ENCODE measurements at places on chromosomes 7 and 10.
A peak's percentile ranks its signal among the peaks of the same experiment; 100 is the strongest.

DNA sequence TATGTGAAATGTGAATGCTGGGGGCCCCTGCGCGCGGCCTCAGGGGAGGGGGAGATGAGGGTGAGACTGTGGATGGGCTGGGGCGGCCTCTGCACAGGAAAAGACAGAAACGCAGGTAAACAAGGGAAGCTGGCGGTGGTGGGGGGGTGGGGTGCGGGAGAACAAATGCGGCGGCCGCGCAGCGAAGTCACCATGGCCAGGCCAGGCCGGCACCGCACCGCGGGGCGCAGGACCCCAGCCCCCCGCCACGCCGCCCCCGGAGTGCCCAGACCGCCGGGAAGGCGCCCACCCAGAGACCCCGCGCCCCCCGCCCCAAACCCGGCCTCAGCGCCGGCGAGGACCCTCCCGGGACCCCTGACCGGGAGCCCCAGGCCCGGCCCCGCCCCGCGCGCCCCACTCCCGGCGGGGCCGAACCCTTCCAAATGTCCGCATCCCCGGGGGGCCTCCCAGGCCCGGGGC, 14.5 kb upstream of the DNAAF5 start:
- no peak for DNase-seq

DNA sequence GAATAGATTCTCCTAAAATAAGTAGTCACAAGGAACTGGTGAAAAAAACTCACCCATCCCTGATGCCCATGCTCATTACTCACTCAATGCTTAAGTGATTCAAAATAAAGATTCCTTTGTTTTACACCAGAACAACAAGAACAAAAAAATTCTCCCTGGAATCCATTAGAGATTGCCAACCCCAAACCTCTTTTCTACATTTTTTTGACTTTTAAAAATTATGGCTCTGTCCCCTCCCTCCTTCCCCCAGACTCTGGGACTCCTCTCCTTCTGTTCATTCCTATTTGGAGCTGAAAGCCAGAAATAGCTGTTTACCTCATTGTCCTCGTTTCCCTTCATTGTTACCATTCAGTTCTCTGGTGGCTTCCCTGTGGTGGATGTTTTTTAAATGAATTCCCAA, 63.2 kb upstream of the FHIP2A start:
- DNase-seq: no peak

- no peak for DNase-seq
Measured at GRCh38 chr7:29641651-29642050, 78.0 kb downstream of the PRR15 start.

- no peak for DNase-seq
Measured at GRCh38 chr7:52021343-52021742, 704.7 kb upstream of the COBL start.

GRCh38 chr7:3259711-3260400, 41.2 kb upstream of the SDK1 start:
- DNase-seq: peak; percentile 26

GRCh38 chr10:50739618-50740292, at the start of gene ASAH2B:
TSS of gene ASAH2B (plus strand) at chr10:50739936. CDS start at chr10:50745131, 5,195 bp downstream.
- peak; percentile 38 for DNase-seq

GRCh38 chr7:78279457-78279856, 480.9 kb downstream of the PHTF2 start:
- DNase-seq: no peak

DNA sequence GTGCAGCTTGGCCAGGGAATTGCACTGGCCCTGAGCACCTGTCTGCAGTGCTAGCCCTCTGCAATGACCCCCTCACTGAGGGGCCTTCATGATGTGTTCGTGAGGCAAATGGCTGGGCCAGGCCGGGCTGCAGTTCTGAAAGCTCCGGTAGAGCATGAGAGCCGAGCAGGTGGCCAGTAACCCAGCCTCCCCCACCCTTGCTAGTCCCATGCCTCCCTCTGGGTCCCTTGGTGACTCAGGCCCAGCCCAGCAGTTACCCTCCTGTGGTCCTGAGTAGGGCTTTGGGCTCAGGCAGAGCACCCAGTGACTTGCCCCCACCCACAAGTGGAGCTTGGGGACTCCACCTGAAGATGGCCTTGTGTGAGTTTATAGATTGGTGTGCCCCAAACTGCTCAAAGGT, 16.1 kb upstream of the CSGALNACT2 start:
- DNase-seq: no peak

DNA sequence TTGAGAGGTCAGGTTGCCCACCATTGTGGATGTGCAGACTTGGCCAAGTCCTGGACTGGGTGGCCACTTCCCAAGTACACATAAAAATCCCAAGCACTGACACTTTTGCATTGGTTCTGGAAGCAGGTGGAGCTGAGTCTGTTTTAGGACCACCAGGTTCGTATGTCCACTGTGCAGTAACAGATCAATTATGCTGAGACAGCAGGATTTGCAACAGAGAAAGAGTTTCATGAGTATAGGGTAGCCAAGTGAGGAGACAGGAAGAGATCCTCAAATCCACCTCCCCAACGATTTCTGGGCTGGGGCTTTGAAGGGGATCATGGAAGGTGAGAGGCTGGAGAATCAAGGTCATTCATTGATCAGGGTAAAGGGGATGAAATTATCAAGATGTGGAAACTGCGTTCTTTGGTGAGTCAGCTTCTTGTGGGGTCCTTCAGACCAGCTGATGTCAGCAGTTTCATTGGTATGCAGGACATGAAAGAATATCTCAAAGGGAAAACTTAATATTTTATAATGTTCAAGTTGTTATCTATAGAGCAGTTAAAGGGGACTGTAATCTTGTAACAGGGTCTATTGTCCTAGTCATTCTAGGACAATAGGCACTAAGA, 277.7 kb downstream of the GALNT17 start:
- no peak for DNase-seq

- DNase-seq: no peak
Measured at GRCh38 chr10:126468467-126468866, 80.2 kb upstream of the ADAM12 start.

DNA sequence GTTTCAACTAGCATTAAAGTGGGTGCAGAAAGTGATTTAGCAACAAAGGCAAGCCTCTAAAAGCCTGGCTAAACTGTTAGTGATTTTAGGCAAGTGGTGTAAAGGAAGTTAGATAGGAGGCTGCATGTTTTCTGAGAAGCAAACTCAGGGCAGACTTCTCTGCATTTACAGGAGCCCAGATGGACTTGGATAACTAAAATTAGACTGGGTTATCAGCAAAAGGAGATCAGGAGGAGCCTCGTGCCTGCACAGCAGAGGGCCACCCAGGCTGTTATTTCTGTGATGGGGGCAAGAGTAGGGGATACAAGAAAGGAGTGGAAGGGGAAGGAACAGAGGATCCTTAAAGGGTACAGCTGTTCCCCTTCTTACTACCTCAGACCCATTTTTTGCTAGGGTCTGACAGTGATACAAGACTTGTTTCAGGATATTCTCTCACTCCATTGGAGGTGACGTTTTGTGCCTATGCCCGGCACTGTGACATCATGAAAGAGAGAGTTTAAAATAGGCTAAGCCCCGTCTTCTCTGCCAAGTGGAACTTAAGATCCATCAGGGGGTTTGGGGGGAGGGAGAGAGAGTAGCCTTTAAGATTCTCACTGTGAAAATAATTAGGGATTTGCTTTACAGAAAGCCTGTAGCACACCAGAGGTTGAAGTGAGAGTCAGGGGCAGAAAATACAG, 49.6 kb upstream of the PDCD4 start:
- DNase-seq: no peak

GRCh38 chr10:43931308-43931930, 282.7 kb upstream of the ZNF32 start:
- DNase-seq: peak; percentile 50

GRCh38 chr7:122532406-122533269, 166.3 kb downstream of the RNF133 start:
- no peak for DNase-seq

DNA sequence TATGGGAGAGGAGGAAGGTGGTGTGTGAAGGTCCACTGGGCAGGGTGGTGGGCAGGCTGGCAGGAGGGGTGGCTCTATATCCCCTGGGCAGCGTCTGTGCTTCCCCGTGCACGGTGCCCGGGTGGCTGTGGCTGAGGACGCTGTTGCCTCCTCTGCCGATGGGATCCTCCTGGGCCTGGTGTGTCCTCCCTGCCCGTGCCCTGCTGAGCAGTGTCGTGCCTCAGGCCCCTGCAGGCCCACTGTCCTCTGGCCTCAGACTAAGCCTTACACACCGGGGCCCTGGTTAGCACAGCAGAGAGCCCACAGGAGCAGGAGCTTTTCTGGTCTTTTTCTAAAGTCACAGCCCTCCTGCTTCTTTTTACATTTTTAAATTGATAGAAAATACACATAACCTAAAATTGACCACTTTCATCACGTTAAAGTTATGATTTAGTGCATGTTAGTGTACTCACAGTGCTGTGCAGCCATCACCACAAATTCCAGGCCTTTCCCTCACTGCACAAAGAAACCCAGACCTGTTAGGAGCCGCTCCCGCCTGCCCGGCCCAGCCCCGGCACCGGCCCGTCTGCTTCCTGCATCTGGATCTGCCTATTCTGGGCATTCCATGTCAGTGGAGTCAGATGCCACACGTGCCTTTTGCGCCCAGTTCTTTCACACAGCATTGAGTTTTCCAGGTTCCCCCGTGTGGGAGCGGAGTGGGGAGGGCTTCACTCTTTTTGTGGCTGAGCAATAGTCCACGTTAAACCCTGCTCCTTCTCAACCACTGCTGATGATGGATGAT, 19.4 kb downstream of the PFKFB3 start:
- no peak for DNase-seq

- DNase-seq: no peak
Measured at GRCh38 chr7:154253810-154254209, 201.6 kb downstream of the DPP6 start.

- DNase-seq: no peak
Measured at GRCh38 chr10:115649217-115649616, 556.1 kb downstream of the ATRNL1 start.

DNA sequence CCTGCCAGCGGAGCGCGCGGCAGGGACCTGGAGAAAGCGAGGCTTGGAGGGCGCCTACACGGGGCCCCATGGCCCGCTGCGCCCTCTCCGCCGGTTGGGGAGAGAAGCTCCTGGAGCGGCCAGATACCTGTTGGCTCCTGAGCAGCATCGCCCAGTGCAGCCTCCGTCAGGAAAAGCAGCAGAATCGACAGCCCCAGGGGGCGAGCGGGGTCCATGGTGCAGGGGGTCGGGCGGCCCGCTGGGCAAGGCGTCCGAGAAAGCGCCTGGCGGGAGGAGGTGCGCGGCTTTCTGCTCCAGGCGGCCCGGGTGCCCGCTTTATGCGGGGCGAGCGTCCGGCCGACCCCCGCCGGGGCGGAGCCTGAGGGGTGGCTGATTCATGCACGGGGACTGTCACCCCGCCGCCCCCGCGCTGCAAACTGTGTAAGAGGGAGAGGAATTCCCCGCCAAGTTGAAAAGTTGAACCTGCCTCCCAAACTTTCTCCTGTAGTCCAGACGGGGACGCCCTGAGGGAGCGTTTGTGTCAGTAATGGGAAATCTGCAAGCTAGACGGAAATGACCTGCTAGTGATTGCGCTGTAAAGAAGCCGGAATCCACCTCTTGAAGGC, at the start of gene TFPI2:
TFPI2 (minus strand) TSS at position 290 of the 605 bp plus-strand sequence; CDS start at position 215, 75 bp downstream.
- no peak for DNase-seq

- DNase-seq: no peak
Measured at GRCh38 chr7:18221377-18222293, 194.0 kb upstream of the PRPS1L1 start.

- DNase-seq: no peak
Measured at GRCh38 chr7:121187222-121187621, 141.6 kb upstream of the WNT16 start.

GRCh38 chr7:123308254-123308951, 108.6 kb upstream of the SLC13A1 start:
- no peak for DNase-seq

- DNase-seq: no peak
Measured at GRCh38 chr7:50983850-50984249, 201.2 kb upstream of the GRB10 start.

DNA sequence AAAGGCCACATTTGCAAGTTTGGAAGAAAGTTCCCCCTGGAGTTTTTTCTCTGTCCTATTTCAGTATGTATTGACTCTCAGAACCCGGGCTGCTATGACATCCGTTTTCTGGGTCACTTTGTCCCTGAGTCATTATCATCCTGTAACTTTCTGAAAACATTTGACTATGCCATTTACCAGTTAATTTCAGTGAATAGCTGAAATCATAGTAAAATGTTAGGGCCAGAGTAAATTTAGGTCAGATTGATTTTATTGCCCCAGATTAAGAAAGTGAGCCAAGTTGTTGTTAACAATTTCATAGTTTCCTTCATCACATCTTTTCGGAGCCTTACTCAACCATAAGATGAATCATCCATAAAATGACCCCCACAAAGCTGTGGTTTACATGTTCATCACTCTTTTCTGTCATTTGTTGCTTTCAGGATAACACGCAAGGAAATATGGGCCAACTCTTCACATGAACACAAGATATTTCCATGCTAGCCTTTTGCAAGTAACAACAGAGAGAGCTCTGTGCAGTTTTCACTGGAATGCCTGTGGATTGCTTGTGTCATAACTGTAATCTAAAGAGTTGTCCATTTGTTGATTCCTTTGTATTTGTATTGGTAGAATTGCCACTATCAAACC, 3.9 kb upstream of the MACC1 start:
- peak; percentile 89 for DNase-seq

DNA sequence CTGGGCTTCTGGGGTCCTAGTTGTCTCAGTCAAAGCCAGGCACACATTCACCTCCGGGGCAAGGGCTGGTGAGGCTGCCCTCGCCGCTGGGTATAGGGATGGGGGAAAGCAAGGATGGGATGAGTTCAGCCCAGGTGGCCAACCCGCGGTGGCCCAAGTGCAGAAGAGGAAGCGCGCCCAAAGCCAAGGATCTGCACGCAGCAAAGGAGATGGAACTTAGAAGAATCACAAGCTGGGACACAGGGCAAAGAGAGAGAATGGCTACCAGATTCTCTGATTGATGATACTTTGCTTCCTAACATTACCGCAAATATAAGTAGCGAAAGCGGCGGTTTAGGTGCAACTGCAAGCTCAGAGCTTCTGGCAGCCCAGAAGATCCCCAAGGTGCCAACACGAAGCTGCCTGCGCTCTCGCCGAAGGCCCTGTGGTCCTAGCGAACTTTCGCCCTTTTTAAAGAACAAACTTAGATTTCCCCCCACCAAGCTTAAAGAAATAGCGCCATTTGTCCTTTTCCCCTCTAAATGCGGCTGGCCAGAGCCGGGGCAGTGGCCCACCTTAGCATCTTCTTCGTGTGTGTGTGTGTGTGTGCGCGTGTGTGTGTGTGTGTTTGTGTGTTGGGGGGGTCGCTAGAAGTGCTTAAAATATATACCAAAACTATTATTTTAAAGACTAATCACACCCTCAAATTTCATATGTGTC, 927 bp upstream of the MKX start:
- no peak for DNase-seq

DNA sequence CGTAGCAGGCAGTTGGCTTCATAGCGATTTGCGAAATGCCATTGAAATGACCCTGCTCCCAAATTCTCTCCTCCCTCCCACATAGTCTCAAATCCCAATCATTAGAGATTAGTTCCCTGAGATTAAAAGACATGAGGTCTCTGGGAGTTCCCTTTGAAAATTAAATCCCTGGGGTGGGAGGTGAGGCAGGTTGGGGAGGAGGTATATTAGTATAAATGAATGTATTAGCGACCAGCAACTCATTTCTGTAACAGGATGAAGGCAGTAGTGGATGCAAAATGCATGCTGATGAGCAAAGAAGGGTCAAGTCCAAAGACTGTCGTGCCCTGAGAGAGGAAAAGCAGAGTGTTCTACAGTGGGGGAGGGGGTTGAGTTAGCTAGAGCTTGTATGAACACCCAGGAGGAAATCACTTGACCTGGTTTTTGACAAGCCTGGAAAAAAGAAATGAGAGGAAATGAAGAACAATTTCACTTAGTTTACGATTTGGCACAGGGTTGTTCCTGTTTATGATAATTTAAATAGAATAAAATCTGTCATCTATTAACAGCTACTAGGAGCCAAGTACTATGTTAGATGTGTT, 79.6 kb upstream of the MTPN start:
- DNase-seq: no peak

- no peak for DNase-seq
Measured at GRCh38 chr7:158815083-158815799, 14.1 kb downstream of the ESYT2 start.

Measured in AG04450 (cell line).